ENCODE measurements at places on chromosomes 5 and 9.

DNA sequence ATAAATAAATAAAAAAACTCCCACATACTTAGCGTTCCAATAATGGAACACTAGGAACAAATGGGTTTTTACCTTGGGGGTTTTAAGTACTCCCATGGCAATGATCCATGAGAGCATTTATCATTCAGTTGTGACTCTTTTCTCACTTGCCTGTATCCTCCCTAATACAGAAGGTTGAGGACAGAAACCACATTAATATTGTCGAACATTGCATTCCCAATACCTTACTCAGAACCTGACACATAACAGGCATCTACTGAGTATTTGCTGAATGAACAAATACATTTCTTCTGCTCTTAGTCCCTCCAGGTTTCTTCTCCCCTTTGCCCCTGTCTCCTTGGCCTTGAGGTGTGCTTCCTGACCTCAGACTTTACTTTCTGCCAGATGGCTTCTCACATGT lies 175.9 kb downstream of the CEMIP2 start:
- no peak for DNase-seq

GRCh38 chr5:151622367-151623088 lies 31.4 kb upstream of the FAT2 start:
- DNase-seq = no peak

GRCh38 chr5:107578051-107578635 lies 92.6 kb downstream of the EFNA5 start:
- no peak for DNase-seq

GRCh38 chr9:108117795-108118194 lies 628.2 kb upstream of the KLF4 start:
- no peak for DNase-seq

- DNase-seq = no peak
These were observed 62.9 kb downstream of the MUSK start for GRCh38 chr9:110731437-110732028.

DNA sequence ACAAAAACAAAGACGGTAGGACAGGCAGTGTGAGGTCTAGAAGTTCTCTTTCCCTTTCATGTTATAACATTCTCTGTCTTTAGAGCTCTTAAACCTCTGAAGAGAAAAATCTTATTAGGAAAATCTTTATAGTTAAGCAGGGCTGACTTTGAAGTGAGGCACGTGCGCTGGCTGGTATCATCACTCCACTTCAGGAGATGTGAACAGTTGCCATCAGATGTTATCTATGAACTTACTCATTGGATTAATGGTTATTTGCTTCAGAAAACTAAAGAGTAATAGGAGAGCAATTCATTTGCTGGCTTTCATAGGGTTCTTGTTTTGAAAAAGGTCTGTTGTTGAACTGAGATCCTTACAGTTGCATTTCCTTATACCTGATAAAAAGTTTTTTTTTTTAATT lies 25.7 kb downstream of the LRRTM2 start:
- no peak for DNase-seq

GRCh38 chr9:83339435-83339834 lies 198.8 kb downstream of the FRMD3 start:
- DNase-seq = no peak

- no peak for DNase-seq
These were observed 369.4 kb downstream of the TMEM161B start for GRCh38 chr5:87899208-87899661.

DNA sequence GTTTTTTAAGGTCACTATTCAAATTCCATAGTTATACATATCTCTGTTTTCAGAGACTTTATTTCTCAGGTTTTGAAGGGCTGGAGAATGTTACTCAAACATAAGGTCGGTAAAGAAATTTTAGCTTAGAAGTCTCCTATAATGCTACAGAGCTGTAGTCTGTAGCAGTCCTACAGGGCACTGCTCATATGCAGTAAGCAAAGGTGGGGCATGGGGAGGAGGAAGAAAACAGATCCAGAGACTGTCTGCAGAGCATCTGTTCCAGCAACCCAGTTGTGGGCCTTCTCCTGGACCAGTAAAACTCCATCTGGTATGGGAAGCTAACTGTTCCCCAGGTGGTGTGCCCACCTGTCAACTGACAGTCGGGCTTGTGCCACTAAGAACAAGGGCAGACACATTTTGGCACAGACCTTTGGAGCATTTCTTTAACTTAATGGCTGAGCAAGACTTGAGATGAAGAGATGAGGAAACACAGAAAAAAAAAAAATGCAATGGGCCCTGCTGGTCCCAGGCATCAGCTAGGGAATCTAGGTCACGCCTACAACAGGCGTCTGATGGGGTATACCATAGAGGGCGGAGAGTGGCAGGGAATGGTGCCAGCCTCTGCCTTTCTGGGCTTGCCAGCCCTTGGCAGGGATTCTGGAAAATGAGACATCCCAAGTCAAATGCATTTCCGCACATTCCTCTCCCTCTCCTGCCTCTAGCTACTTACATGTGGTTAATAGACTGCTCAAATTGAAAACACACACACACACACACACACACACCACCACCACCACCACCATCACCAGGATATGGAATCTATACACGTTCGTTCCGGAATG lies 218.9 kb downstream of the ARL15 start:
- DNase-seq = no peak

- no peak for DNase-seq
These were observed 441.5 kb downstream of the RASEF start for GRCh38 chr9:82621447-82621846.

- peak; percentile 52 for DNase-seq
These were observed 1.2 kb downstream of the ARRDC3 start for GRCh38 chr5:91381774-91382359.

DNA sequence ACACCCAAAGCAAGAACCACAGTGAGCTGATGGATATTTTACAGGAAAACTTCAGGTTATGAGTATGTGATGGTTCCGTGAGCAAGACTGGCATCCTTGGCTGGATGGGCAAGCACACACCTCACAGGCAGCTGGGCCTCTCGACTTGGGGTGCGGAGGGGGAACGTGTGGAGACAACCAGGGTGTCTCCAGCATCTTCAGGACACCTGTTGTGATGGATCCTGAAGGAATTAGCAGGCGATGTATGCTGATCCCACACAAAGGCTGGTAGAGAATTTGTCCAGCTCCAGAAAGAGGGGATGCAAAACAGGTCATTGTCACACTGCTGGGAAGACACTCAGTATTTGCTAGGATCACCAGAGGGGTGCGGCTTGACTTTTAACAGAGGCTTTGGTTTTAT lies 42.7 kb downstream of the SECISBP2 start:
- DNase-seq = no peak

DNA sequence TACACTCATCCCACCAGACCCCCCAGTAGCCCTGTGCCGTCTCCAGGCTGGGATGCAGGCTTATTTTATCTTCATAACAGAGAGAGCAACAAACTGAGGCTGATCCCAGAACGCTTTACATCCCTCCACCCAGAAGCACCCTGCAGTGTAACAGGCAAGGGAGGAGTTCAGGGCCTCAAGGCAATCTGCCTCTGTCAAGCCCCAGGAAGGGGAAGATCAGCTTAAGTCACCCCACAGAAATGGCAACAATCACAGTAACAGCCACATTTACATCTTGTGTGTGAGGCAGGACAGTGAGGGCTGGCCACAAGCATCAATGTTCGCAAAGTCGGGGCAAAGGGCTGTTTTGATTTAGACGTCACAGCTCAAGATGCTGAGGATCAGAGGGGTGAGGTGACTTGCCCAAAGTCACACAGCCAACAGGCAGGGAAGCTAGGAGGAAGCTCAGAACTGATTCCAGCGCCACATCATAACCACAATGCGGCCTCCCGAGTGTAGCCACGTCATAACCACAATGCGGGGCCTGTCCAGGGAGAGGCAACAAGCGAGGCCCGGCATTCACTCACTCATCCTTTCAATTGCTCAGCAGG lies 14.4 kb downstream of the STK10 start:
- DNase-seq = peak; percentile 66

GRCh38 chr9:131097126-131097947 lies 1.0 kb downstream of the AIF1L start:
- DNase-seq = no peak

DNA sequence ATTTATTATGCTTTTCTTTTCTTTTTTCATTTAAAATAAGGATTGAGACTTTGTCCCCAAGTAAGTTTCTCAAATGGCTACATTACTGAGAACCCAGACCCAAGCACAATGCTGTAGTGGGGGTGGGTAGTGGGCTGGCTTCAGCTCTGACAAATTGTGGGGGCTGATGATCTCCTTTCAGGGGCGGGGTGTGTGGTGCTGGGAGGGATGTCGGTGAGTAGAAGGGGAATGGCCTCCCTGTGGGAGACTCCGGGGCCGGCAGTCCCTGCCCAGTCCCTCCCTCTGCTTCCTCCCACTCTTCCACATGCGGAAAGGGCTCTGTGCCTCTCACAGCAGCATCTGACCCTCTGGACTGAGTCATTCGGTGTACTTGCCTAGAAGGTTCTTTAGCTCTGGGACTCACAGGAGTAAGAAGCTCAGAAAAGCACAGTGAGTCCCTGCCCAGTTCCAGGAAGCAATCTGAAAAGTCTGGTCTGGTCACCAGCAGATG lies 14.3 kb downstream of the CD180 start:
- DNase-seq = no peak

- no peak for DNase-seq
These were observed 150.9 kb downstream of the BRINP1 start for GRCh38 chr9:119218293-119218692.

DNA sequence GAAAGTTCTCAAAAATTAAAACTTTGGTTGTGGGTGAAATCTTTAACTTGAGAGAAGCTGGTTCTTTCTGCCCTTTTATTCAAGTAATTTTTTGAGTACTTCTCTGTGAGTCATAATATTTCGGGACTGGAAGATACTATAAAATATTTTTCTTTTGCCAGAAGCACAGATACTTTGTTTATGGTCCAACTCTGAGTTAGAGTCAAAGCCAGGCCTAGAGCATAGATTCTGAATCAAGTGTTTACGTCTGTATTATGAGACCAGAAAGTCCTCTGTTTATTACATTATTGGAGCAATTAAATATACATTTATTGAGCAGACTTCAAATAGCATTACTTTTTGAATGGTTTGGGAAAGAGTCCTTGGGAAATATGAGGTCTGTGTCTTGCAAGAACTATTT lies 187.9 kb downstream of the FER start:
- DNase-seq = no peak

DNA sequence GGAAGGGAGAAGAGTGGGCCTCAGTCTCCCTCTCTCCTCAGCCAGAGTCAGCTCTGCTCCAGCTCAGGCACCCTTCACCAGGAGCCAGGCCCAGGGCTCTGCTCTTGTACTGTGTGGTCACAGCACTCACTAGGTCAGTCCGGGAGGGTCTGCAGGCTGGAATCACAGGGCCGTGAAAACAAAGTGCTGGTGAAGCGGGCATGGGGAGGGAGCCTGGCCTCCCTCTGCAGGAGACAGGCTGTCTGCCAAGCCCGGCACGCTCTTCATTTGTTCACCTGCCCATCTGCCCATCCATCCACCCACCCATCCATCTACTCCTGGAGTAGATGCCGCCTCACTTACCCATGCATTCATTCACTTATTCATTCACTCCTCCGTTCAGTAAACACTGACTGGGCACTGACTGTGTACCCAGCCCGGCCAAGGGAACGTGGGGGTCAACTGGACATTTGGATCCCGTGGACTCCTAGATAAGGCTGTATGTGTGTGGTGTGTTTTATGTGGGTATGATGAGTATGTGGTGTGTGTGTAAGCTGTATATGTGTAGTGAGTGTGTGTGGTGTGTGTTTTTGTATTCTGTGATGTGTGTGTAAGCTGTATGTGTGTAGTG lies 3.6 kb downstream of the SPAAR start:
- DNase-seq = no peak

GRCh38 chr9:97830884-97831829 lies 21.9 kb upstream of the FOXE1 start:
- DNase-seq = no peak

DNA sequence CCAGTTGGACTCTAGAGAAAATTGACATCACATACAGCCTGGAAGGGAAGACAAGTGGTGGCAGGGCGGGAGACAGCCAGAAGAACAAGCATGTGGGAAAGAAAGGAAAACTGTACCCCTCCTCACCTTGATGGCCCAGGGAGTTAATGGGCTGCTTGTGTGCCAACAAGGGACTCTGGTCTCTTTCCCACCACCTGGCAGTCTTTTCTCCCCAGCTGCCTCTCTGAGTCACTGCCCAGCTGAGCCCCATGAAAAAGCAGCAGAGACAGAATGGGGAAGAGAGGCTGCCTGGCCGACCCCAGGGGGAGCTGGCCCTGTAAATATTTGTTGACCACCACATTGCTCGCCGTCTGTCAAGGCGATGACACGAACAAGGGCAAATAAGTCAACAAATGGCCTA lies 359.4 kb downstream of the ENC1 start:
- DNase-seq = no peak

DNA sequence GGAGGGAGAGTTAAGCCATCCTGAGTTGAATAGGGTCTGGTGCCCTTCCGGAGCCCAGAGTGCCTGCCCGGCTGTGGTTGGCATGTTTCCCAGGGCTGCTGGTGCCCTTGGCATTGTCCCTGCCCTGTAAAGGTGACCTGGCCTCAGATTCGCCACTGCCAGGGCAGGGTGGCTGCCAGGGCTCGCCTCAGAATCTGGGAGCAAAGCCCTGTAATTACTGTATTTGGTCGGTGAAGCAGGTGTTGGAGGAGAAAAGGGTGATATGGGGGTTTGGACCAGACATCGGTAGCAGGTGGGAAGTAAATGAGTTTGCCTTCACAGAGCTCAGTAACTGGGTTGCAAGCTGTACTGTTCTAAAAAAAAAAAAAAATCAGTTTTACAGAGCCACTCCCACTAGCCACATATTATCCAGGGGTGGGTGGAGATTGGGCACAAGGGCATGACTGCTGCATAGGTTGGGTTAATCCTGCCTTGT lies 47.6 kb downstream of the RGS3 start:
- no peak for DNase-seq

- DNase-seq = no peak
These were observed 179.3 kb downstream of the DEPDC1B start for GRCh38 chr5:60520451-60521227.

DNA sequence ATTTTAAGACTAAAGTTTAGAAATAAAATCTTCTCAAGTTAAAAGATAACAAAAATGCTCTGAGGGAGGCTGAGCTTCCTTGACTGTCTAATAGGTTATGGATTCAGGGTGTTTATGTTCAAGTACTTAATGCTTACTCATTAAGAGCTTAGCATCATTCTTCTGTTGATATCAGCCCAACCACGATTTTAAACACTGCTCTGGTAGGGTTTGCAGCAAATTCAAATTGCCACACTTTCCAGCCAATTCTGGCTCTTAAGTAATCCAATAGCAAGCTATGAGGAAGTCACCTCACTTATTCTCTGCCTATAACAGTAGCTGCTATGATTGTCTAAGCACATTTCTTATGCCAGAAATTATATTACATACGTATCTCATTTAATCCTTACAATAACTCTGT lies 191.0 kb upstream of the KIF2A start:
- DNase-seq = no peak
